ENCODE measurements at places on chromosomes 6 and 20.

- DNase-seq: no peak
Measured at GRCh38 chr20:59153355-59153681, 10.3 kb upstream of the ZNF831 start.

DNA sequence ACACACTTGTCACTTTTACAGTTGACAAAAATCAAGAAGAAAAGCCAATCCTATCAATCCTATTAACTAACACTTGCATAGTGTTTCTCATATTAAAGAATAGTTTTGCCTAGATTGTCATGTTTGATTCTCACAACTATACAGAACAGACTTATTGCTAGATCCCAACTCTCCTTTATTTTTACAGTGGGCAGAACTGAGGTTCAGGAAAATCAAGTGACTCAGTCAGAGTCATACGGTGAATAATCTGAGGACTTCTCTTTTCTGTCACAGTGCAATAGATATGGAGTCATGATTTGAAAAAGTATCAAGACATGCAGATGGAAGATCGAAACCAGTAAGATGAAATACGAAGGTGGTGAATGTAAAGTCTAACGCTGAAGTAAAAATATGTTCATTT lies 195.1 kb upstream of the CITED2 start:
- DNase-seq: no peak

DNA sequence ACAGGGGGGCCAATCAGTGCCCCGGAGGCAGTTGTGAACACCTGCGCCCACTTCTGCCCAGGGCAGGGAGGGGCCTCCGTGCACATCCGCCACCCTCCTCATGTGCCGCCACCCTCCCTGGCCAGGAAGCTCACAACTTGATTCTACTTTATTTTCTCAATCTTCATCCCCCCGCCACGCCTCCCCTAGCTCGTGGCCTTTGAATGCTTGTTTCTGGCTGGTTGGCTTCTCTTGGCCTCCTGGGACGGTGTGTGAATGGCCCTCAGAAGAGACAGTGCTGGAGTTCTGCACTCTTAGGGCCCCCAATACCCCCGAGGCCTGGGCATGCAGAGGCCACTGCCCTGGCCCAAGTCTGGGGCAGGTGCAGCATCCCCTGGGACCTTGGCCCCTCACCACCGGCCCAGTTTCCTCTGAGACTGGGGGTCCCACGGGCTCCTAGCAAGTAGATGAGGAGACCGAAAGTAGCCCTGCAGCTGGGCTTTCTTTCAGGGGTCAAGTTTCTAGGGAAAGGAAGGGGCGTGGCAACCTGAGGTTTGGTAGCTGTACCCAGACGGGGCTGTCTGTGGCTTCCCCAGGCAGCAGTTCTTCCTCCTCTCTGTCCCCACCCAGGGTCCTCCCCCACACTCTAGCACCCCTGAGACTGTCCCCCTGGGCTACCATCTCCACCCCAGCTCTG lies 1.3 kb downstream of the RGS19 start:
- no peak for DNase-seq

DNA sequence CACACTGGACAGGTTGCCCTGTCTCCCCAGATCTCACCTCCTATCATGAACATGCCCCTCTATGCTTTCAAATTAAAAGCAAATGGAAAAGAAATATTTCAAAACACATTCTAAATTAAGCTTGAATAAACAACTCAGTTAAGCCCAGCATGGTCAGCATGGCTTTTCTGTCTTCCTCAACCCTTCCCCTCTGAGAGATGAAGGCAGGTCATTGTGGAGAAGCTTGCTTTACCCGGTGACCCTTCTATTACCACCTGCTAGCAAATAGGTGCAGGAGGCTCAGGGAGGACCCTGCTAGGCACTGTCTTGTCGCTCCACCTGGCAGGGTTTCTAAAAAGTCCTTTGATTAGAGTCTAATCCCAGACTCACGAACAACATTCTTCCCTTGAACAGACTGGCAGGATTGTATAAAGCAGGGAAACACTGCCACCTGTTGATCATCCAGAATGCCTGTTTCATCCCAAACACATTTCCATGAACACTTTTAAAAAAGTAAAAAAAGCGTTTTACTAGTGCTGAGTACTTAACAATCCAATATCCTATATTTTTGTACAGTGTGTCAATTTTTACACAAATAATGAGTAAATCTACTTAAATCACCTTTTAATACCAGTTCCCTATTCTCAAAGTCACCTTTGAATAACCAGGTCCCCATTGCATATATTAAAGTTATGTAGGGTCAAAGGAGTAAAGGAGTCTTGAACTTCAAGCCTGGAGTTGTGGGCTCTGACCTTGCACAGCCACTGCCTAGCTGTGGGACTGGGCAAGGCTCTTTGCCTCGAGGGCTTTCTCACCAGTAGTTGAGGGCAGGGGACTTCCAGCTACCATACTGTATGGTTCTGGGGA lies 75.5 kb downstream of the GPR6 start:
- DNase-seq: no peak

DNA sequence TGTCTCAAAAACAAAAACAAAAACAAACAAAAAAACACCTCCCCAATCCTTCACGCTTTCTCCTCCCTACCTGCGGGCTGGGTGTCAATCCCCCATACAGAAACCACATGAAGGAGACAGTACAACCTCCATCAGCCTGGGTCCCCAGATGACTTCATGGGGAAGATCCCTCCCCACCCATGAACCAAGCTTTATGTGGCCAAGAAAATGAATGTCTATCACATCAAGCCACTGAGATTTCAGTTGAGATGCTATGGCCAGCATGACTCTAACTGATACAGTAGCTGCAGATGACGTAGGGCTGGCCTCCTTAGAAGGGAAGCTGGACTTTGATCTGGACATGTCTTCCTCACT lies 21.2 kb upstream of the BNIP5 start:
- no peak for DNase-seq

GRCh38 chr20:38728191-38728781 lies 4.0 kb downstream of the SLC32A1 start:
- no peak for DNase-seq

DNA sequence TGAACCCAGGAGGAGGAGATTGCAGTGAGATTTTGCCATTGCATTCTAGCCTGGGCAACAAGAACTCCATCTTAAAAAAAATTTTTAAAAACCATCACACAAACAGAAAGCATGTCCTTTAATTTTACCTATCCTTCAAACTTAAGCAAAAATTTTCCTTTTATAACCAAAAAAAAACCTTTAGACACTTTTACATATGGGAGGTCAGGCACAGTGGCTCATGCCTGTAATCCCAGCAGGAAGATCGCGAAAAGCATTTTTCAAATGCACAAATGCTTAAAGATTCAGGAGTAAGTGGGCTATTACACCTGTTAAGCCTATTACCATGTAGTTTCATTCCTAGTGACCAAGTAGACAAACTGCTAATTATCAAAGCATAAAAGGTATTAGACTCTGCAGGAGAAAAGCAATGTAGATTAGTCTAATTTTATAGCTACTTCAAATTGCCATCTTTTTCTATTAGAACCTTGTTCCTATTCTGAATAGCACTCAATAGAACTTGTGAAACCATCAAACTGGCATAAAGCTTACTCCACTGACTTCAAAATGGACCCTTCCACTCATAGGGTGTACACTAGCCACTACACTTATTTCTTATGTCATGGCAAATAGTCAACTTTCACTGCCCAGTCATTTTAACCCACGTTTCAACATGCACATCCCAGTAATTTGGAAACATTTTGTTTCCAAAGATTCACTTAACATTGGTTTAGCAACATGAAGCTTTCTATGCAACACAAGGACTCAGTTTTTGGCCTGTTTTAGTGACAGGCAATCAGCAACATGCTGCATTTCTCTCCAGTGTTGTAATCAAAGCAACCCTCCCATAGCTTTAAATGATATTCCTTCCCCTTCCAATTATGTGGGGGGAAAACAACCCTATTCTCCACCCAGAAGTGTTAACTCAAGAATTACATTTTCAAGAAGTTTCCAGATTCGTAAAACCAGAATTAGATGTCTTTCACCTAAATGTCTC lies 4.0 kb downstream of the EEF1A1 start:
- no peak for DNase-seq

DNA sequence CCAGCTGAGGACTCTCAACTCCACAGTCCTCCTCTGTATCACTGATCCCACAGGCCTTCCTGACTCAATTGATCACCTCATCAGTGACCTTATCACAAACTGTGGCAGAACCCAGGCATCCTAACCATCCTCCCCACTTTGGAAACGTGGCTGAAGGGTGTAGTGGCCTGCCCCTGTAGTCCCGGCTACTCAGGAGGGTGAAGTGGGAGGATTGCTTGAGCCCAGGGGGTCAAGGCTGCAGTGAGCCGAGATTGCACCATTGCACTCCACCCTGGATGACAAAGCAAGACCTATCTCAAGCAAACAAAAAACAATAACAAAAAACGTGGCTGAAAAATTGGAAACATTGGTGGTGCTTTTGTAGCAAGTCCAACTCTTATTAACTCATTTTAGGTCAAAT lies 203.4 kb upstream of the ZNF217 start:
- DNase-seq: no peak

- no peak for DNase-seq
Measured at GRCh38 chr6:152094992-152095592, 287.6 kb downstream of the ESR1 start.

DNA sequence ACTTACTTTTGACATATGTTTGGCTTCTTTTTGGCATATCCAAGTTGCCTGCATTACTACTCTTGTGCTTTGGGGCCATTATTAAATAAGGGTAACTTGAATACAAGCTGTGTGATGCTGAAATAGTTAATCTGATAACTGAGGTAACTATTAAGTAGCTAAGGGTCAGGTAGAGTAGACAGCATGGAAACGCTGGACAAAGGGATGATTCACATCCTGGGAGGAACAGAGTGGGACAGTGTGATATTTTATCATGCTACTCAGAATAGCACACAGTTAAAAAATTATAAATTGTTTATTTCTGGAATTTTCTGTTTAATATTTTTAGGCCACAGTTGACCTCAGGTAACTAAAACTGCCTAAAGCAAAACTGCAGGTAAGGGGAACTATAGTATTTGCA lies 483.9 kb downstream of the RFPL4B start:
- no peak for DNase-seq

DNA sequence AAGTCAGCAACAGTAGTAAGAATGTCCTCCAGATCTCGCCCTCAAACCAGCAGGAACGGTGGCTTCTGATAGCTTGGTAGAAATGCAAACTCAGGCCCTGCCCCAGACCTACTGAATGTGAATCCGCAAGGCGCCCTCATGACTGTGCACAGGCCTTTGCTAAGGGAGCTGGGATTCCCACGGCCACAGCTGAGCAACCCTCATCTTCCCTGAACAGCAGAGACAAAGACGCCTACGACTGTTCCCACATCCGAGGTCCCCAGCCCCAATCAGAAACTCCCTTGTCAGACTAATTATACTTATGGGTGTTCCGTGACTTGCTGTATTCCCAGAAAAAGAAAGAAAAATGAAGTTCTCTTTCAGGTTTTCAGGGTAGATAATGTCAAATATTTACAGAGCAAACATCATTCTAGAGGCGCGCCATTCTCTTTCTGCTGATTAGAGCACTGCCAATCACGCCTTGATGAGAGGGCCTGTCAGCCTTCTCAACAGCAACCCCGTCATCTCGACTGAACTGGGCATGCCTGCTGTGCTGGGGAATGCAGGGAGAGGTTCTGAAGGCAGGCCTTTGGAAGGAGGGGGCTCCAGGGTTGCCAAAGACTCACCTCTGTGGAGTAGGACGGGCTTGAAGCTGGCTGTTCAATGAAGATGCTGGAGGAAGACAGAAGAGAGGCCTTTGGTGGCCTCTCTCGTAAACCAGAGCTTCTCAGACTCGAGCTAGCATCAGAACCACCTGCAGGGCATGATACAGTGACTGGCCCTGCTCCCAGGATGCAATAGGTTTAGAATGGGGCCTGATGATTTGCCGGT lies 79.9 kb downstream of the ZNF217 start:
- no peak for DNase-seq

DNA sequence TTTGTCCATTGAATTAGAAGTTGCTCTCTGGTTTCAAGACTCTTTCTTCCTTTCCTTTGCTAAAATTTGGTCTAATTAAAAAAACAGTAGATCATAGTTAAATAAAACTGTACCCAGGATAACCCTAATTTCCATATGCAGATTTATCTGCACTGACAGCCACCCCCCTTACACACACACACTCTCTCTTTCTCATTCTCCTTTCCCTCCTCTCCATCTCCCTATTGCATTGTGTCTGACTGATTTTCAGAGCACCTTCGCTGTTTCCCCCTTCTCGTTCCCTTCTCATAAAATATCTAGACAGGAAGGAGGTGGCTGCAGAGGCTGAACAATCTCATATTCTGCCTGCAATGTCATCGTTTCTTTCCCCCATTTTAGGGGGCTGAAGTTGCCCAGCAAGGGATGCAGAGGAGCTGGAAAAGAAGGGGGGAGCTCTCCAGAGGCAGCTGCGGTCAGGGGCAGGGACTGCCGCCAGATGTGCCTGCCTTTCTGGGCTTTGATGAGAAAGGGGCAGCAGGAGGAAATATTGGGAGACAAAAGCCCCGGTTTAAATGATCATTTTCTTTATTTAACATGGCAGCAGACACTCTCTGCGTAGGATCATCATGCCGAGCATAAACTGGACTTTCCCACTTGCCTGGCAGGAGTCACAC lies 22.5 kb upstream of the MMS22L start:
- no peak for DNase-seq
